ENCODE measurements at places on chromosomes 12 and 14.

- no peak for DNase-seq
These were observed 44.8 kb downstream of the SSPN start for GRCh38 chr12:26239852-26240815.

DNA sequence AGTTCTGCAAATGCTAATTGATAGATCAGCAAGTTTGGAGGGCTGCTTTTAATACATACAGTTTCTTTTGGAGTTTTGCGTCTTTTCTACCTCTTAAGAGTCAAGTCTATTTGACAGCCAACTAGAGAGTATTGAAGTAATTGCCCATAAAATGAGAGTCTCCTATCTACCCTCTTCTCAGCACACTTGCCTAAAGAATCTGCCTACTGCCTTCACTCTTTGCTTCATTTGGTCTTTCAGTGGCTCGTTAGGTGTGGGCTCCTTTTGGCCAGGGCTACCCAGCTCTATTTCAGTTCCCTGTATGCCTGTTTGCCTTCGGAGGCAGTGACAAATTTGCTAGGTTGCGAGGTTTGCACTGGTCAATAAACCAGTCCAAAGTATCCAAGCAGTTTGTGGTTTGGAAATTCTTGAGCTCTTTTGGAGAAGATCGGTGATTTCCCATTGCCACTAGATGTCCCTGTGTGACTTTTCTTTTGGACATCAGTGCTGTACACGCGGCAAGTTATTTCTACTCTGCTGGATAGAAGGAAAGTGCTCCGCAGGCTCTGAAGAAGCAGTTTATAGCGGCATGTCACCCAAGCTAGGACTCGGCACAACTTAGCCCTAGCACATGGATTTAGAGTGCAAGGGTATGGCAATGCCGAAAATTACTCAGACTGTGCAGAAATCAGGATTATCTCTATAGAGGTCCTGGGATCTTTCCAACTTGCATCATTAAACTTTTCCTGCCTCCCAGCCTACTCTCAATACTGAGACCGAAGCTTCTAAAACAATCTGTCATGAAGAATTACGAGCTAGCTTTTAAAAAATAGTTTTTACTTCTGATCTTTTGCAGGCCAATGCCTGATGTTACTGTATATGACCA lies 38.6 kb downstream of the MGST1 start:
- DNase-seq: peak; percentile 36

DNA sequence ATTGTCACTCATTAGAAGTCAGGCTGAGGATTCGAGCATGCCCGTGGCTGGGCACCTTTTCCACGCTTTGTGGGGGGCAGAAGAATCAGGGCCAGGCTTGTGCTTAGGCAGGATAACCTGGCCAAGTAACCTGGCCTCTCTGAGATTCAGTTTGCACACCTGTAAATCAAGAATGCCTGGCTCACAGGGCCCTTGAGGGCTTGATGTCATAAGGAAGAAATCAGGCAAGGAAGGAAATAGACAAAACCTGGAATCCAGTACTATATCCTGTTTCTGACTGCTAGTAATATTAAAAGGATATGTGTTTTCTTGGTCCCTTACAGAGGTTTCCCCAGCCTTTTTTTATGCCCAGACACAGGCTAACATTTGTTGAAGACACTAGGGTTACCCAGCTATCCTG lies 91.9 kb downstream of the SAMD4A start:
- no peak for DNase-seq

DNA sequence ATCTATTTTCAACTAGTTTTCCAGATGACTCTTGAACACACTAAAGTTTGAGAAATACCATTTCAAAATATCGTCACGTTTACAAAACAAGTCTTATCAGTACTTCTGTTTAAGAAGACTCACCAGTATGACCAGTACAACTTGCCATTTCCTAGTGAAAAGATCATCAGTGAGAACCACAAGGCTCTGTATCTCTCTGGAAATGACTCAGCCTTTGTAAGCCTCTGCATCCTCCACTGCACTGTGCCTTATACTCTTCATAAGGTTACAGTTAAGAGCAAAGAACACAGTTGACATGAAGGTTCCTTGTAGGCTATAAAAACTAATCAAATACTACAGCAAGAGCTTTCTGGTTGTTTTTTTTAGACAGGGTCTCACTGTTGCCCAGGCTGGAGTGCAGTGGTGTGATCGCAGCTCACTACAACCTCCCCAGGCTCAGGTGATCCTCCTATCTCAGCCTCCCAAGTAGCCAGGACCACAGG lies 5.7 kb upstream of the VTI1B start:
- no peak for DNase-seq

DNA sequence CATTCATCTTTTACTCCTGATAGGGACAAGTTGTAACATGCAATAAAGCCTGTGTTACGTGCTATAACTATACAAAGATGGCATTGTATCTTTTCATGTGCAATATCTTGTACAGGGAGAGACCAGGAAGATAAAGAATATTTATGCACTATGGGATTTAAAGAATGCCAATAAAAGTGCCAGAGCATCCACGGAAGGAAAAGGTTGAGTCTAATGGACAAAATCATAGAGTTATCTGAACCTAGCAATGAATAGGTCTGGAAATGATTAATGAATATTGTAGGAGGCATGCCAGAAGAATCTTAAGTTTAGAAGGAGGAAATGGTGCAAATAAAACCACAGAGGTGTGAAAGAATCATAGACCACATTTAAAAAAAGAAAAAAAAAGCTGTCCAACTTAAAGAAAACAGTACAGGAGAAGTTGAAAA lies 263.9 kb downstream of the KCNC2 start:
- DNase-seq: no peak

DNA sequence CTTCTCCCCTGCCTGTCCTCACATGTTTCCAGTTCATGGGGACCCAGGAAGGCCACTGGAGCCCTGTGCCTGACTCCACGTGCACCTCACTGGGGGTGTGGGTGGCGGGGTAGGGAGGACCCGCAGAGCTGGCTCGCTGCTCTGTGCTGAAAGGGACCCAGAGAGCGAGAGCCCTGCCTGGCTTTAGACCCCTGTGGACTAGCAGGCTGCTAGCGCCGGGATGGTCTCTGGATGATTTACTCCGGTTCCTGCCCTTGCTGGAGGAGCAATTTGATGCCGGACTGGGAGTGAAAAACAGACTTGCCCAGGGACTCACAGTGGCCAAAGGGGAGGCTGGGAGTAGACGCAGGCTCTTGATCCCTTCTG lies 49.0 kb downstream of the NTF3 start:
- DNase-seq: no peak

GRCh38 chr14:35814371-35815005 lies 5.4 kb upstream of the RALGAPA1 start:
- peak; percentile 62 for DNase-seq

DNA sequence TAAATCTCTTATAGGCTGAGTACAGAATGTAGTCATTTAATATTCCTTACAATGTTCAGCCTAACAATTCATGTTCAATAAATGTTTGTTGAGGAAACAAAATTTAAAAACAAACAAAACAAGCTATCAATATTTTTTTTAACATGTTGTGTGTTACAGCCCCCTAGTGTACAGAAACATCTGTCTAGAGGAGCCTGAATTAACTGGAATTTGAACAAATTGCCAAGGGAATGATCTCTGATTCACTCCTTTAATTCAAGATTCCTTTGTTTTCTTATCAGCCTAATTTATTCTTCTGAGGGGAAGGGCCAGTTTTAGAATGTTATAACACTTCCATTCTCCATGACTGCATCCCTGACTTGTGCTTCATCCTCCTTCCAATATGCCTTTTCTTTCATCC lies 127.2 kb downstream of the CMAS start:
- DNase-seq: no peak

- no peak for DNase-seq
These were observed 39.6 kb downstream of the ACACB start for GRCh38 chr12:109156036-109156435.

DNA sequence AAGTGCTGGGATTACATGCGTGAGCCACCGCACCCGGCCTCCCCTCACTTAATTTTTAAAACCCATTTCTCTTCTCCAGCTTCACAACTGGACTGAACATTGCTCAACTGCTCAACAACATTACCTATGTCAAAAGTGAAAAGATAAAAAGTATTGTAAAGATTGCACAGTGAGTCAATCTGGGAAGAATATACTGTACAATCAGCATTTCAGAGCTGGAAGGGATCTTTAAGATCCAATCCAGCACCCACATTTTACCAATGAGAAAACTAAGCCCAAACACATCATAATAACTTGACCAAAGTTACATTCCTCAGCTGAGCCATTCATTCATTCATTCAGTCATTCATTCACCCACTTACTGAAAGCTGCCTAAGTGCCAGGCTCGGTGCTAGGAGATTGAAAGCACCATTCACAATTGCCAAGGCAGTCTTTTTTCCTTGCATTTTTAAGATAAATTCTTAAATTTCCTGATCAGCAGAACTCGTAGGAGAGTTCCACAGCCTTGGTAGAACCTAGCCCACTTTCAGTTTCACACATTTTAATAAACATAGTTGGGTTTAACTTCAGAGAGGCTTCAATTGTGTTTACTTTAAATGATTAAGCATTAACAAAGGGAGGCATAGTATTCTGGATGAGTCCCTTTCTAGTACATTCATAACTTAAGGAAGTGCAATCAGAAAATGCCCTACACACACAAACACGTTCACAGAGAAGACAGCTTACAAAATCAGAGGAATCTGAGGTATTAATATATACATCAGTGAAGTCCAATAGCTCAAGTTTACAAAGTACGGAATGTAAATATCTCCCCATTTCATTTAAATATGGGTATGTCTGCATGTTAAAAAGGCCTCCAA lies 3.0 kb downstream of the GALNT4 start:
- DNase-seq: no peak

- DNase-seq: no peak
These were observed 14.1 kb downstream of the JAG2 start for GRCh38 chr14:105154476-105154871.

DNA sequence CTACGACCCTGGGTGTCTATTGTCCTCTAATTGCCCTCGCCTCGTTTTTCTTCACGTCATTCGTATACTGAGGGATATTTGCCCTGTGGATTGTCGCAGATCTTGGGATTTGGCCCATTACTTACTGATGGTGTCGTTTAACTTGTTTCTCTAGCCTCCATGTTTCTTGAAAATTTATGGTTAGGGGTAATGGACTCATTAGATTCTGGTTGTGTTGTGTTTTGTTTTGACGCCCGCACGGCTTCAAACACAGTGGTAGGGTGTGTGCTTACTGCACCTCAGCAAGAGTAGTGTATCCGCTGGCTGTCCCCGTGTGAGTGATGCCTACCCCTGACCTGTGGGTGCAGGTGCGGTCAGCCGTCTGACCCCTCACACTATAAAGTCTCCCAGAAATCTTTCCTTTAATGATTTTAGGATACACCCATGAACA lies 874 bp upstream of the RNU6-8 start:
- DNase-seq: peak; percentile 18

- no peak for DNase-seq
These were observed 54.3 kb downstream of the MAP3K9 start for GRCh38 chr14:70754991-70755390.

DNA sequence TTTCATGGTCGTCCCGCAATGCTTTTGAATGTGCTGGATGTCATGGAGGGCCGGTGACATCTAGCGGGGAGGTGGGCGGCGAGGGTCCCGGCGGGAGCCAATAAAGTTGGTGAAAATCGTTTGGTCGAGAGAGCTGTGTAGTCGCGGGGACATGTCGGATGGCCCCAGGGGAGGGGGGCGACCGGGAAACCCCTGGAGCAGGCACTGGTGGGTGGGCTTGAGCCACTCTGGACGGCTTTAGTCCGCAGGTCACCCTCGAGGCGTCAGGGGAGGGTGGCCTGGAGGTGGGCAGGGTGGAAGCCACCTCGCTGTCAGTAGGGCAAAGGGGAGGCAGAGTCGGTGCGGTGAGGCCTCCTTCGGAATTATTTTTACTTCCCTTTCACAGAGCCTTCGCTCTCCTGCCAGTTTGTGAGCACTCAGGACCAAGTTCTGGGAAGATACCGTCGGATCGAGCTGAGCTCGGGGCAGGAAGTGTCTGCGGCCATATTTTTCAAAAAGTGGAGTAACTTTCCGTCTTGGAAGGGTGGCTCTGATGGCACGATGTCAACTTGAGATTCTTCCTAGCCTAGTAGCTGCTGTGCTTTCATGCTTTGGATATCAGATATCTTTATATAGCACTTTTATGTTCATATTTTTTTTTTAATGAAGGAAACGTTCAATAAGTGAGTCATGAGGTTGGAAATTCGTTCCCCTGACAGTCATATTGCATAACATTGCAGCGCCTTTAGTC lies 28.2 kb downstream of the WBP11 start:
- DNase-seq: no peak

GRCh38 chr14:98808494-98809407 lies 463.2 kb downstream of the BCL11B start:
- DNase-seq: no peak

- DNase-seq: peak; percentile 75
These were observed 25.3 kb upstream of the GPR132 start for GRCh38 chr14:105090493-105091053.

GRCh38 chr14:105167303-105168092 lies 1.1 kb downstream of the JAG2 start:
- DNase-seq: peak; percentile 67

- no peak for DNase-seq
These were observed at the start of gene PMCH for GRCh38 chr12:102197789-102198188. TSS of gene PMCH (minus strand) at chr12:102197833. CDS start at chr12:102197770, 63 bp downstream.

- no peak for DNase-seq
These were observed 1.8 kb upstream of the TMEM19 start for GRCh38 chr12:71684081-71684480.

- DNase-seq: no peak
These were observed 185.7 kb downstream of the DAD1 start for GRCh38 chr14:22403296-22403695.

GRCh38 chr12:89476904-89477595 lies 47.5 kb downstream of the GALNT4 start:
- no peak for DNase-seq

- DNase-seq: no peak
These were observed 114.5 kb downstream of the DENND5B start for GRCh38 chr12:31476437-31476836.

GRCh38 chr14:28821993-28822392 lies 55.4 kb downstream of the FOXG1 start:
- no peak for DNase-seq

DNA sequence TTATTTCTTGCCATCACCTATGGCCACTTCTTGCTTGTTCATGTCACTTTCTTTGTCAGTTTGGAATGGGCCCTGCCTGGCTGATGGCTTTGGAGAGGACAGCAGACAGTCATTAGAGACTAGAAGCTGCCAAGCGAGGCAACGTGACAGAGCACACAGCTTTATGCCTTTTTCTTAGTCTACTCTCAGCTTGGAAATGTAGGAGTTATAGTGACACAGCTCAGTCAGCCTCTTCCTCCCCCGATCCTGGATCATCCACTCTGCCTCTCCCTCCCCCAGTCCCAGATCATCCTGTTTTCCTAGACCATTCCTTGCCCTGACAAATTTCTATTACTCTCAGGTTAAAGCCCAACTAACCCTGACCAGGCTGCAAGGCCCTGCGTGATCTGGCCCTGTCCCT lies 26.6 kb downstream of the ETV6 start:
- no peak for DNase-seq

Data from NCI-H2081 (cell line).